Activated CD4-positive, CD25-positive, alpha-beta regulatory T cell treated with anti-CD3 and anti-CD28 coated beads, Interleukin-2, amount 50 U/mL, for 16 hours (primary cell): ENCODE measurements at places on chromosomes 5 and 9.

DNA sequence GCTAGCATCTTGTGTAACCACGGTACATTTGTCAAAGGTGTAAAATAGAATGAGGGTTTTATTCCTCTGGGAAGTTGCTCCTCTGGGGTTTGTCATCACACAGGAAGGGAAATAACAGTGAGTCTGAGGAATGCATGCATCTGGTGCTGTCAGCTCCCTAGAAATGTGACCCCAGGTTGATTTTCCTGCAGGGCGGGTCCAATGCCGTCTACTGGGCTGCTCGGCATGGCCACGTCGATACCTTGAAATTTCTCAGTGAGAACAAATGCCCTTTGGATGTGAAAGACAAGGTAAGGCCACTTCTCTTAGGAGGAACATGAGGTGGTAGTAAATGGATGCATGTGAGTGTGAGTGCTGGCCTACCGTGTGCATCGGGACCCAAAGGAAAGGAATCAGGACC, 78.8 kb upstream of the CTSL start:
- DNase-seq, result no peak

- DNase-seq, result no peak
Observed at GRCh38 chr5:85823462-85824426, 794.0 kb upstream of the COX7C start.

- DNase-seq, result no peak
Observed at GRCh38 chr9:91126761-91127445, 234.8 kb downstream of the AUH start.

DNA sequence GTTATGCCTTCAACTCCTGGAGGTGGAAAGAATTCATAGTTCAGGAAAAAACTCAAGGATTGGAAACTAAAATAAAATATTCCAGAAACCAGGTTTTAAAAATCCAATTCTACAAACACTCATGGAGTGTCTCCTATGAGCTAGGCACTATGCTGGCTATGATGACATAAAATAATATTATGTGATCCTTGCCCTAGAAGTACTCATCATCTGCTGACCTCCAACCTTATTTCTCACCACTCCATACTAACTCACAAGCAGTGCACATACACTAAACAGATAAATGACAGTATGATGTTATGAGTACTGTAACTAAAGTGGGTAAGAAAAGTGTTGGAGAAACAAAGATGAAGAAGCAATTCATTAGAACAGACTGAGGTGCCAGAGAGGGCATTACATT, 93.2 kb upstream of the NR5A1 start:
- DNase-seq, result no peak

DNA sequence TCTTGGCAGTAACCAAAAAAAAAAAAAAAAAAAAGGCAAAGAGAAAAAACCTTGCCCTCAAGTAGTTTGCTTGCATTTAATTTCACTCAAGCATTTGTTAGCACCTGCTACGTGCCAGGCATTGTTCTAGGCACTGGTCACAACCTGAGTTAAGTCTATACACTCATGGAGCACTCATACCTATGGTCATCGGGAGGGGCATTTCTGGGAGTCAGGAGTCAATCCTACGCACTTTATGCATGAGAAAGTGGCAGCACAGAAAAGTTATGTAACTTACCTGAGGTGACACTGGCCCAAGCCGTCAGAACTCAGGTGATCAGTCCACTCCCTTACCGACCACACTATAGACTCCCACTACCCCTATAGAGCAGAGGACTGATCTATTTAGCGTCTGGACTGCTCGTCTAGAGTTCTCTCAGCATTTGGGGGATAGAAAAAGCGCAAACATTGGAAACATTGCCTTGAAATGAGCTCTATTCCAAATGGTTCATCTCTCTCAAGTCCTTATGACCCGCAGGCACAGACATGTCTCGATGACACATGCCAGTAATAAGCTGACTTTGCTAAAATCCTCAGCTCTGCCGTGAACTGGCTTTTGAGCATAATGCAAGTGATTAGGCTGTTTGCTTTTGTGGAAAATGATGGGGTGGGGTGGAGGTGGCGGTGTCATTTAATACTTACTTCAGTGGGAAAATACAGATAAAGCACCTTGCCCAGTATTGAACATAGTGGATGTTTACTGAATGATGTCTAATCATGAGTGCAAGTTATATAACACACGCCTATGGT, 160.2 kb downstream of the ARHGEF28 start:
- DNase-seq, result no peak
